ACHN (cell line): ENCODE measurements at places on chromosomes 7 and 10.

GRCh38 chr10:113108194-113108835, 158.3 kb downstream of the TCF7L2 start:
- peak; percentile 38 for DNase-seq

DNA sequence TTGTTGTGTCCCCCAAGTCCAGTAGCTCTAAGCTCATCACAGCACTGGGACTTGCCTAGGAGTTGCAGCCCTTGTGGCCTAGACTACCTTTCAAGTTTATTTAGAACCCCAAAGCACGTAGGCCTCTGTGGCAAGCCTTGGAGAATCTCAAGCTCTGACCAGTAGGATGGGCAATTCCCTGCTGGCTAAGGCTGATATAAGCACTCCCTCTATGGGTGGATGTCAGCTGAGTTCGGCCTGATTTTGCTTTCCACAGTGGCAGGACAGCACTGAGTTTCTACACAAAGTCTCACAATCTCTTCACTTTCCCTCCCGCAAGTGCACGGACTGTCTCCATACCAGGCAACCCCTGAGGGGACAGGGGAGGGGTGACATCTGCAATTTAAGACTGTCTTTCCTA, 886.4 kb upstream of the LRRN3 start:
- peak; percentile 42 for DNase-seq

GRCh38 chr10:86179153-86179524, 187.5 kb downstream of the GRID1 start:
- DNase-seq, result no peak

DNA sequence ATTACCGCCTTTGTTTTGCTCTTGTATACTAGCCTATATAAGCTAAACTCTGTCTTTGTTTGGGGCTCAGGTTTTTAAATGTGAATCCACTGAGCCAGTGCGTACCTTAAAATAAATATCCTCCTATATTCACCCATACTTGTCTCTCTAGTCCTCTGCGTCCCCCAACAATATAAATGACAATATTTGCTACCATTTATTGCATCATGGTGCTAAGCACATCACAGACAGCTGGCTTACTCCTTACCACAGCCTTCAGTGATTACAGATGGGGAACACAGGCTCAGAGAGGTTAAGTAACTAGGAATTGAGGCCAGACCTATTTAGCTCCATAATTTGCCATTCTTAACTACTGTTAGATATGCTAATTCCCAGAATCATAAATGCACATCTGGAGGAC, 3.4 kb upstream of the ADCK2 start:
- no peak for DNase-seq
